Left ventricle myocardium inferior (tissue), 1 donor: ENCODE measurements at places on chromosomes 4 and X. TPM values are rescaled to one million over a fixed set of nuclear protein-coding genes. Genes with fewer than 3 reads are reported as not detected.
A peak's percentile ranks its signal among the peaks of the same experiment; 100 is the strongest.

DNA sequence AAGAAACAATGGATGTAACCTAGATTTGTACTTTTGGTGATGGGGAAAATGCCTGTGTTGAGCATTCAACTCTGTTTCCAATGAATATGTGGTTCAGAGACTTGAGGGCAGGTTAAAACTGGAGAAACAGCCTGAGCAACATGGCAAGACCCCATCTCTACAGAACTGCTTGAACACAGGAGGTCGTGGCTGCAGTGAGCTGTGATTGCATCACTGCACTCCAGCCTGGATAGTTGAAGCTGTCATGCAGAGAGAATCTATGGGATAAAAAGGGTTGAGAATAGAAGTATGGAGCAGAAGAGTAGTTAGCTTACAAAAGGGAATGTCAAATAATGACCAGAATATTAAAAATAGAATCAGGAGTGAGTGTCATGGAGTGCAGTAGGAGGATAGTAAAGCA lies 134.8 kb upstream of the PDE5A start:
- DNase-seq: no peak

DNA sequence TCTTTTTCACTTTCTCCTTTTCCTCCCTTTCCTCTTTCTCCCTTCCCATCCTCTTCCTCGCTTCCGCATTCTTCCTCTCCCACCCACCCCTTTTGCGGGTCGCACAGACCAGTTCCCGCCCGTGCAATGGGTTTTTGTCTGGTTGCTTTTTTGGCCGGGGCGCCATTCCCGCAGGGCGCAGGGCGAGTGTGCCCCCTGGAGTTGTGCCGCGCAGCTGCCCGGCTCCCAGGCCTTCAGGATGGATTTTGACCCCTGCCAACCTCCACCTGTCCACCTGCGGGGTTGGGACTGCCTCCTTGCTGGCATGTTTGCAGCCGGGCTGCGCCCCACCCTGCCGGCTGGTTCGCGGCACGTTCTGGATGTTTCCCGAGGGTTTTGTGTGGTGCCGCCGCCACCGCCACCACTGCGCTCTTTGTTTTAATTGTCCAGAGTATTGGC lies 578 bp upstream of the SEL1L3 start:
- DNase-seq: no peak

DNA sequence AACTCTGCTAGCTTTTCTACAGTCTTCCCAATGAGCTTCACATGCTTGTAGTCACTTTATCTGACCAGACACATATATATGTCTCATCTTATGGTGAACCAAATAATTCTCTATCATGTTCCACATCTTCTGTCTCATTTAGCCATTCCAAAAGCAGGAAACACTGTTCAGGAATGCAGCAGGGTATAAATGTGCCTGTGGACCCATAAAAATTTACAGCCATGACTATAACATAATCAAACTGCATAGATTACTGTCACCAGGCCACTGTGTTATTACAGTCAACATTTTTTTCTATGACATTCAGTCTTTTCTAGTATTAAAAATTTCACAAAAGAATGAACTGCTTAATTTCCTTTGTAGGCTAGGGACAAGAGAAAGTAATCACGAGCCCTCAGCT lies 170.0 kb upstream of the NPY2R start:
- DNase-seq: no peak

- no peak for DNase-seq
Measured at GRCh38 chrX:72141372-72142004, 9.8 kb upstream of the RTL5 start.

Gene CENPVL1
- total RNA-seq: not detected

Gene PPM1K
- 248 TPM for total RNA-seq

Gene UCHL1
- 35.2 TPM for total RNA-seq

Gene CXorf49
- not detected for total RNA-seq

Gene ANTXR2
- total RNA-seq: 42.4 TPM

- no peak for DNase-seq
Measured at GRCh38 chr4:153731239-153731638, 28.6 kb downstream of the RNF175 start.

DNA sequence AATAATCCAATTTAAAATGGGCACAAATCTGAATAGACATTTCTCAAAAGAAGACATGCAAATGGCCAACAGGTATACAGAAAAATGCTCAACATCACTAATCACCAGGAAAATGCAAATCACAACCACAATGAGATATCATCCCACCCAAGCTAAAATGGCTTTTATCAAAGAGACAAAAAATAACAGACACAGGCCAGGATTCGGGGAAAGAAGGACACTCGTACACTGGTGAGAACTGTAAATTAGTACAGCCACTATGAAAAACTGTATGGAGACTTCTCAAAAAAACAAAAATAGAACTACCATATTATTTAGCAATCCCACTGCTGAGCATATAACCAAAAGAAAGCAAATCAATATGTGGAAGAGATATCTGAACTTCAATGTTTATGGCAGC lies 8.5 kb downstream of the SPP1 start:
- DNase-seq: no peak

Gene GPRASP2
- 14.5 TPM for total RNA-seq

DNA sequence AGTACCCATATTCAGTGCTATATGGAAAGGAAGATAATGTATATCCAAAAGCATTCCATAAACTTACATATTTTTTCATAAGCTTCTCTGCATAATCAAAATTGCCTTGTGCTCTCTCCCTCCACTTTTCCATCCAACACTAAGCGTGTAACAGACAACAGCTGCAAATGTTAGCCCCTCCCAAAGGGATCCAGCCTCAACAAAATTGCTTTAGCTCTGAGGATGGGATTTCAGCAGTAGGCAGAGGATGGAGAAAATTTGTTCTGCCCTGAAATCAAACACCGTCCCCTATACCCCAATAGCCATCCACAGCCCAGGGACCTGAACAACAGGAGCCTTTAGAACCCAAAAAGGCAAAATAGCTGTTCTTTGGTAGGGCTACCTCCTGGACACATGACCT lies 28.8 kb upstream of the FGF13 start:
- DNase-seq: no peak

DNA sequence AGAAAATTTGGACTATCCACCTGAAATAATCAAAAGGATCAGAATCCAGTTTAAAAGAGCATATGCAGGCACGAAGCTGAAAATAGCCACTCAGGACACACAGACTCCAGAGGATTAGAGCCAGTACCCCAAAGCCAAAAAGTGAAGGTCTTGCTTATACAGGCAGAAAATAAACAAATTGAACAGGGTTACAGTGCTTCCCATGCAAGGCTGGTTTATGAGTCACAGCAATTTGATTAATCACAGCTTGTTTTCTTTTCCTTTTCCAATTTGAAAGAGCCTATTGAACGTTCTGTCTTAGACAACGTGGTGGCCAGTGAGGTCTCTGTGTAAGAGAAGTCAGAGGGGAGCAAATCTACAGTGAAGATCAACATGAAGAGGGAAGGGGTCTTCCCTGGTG lies 10.2 kb downstream of the HGFAC start:
- DNase-seq: no peak

DNA sequence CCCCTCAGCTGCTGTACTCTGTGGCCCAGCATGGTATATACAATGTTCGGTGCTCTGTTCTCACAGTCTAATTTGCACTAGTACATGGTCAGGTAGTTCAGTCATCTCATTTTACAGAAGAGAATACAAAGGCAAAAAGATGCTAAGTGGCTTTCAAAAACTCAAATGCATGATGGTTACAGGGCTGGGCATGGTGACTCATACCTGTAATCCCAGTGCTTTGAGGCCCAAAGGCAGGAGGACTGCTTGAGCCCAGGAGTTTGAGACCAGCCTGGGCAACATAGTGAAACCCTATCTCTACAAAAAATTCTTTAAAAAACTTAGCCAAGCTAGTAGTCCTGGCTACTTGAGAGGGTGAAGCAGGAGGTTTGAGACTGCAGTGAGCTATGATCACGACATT lies 210.5 kb upstream of the KIT start:
- DNase-seq: no peak

DNA sequence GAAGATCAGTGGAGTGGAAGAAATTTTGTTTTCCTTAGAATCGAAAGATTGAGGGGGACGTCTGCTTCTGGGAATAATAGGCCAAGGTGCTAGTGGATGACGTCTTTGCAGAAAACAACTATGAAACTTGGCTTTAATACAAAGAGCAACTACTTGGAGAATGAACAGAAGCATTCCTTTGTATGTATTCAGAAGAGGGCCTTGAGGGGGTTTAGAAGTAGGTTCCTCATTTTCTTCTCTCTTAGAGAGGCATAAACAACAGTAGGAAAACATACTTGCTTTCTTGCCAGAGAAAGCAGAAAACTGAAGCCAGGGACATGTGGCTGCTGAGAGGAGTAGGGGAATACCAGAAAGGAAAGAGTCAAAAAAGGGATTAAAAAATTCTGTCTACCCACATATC lies 167.8 kb downstream of the ZNF330 start:
- DNase-seq: no peak

DNA sequence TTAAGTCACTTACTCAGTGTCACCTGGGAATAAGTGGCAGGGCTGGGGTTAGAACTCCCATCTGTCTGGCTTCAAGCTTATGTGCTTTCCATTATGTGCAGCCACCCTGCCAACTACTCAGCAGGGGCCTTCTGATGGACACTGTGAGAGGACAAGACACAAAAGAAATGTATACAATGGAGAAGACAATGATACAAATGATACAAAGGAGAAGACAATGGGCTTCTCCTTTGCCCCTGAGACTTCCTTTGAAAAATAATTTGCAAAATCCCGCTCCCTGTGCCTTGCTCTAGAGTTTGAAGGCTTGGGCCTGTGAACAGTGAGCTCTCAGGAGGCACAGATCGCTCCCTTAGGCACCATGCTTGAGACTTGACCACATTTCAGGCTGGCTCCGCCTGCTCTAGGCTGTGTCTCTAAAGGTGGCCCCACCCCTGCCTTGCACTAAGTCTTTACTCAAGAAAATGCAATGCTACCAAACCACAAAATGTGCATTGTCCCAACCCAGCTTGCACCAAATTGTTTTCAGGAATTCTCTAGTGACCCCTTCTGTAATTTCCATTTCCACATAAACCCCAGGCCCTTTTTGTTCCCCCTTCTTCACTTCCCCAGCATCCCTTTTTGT lies 27.1 kb upstream of the STX18 start:
- DNase-seq: no peak

DNA sequence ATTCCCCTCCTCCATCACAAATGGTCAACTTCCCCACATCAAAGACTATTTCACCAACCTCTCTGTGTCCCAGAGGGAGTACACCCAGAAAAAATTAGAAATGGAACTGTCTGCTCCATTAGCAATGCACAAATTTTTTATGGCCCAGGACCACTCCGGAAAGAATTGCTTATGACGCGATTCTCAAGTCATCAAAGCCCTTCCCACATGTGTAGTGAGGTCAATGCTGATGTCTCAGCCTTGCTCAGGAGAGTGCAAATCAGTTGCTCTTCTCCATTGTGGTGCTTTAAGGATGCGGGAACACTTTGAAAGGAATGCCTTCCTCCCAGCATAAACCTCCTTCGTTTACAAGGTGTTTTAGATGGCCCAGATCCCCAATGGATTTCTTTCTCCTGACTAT lies 518.3 kb downstream of the PPARGC1A start:
- no peak for DNase-seq

DNA sequence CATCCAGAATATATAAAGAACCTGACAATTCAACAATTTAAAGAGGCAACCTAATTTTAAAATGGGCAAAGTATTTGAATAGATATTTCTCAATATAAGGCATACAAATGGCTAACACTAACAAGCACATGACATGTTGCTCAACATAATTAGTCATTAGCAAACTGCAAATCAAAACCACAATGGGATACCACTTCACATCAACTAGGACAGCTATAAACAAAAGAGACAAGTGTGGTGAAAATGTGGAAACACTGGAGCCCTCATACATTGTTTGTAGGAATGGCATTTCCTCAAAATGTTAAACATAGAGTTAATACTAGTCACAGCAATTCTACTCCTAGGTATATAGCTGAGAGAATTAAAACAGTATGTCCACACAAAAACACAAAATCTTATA lies 96.7 kb downstream of the CORIN start:
- no peak for DNase-seq

DNA sequence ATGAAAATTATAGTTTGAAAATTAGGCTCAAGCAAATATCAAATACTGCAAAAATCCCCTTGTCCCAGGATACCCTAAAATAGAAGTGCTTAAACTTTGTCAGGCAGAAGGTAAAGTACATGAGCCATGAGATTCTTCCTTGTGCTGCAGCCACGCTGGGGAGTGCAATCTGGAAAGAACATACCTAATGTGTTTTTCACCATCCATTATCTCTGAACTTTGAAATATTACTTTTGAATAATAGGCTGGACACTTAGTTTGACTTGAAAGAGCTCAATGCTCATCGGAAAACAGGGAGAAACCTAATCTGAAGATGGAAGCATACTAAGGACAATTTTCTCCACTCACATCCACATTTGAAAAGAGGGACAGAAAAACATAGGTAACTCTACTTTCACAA lies 18.9 kb downstream of the THAP9 start:
- no peak for DNase-seq

DNA sequence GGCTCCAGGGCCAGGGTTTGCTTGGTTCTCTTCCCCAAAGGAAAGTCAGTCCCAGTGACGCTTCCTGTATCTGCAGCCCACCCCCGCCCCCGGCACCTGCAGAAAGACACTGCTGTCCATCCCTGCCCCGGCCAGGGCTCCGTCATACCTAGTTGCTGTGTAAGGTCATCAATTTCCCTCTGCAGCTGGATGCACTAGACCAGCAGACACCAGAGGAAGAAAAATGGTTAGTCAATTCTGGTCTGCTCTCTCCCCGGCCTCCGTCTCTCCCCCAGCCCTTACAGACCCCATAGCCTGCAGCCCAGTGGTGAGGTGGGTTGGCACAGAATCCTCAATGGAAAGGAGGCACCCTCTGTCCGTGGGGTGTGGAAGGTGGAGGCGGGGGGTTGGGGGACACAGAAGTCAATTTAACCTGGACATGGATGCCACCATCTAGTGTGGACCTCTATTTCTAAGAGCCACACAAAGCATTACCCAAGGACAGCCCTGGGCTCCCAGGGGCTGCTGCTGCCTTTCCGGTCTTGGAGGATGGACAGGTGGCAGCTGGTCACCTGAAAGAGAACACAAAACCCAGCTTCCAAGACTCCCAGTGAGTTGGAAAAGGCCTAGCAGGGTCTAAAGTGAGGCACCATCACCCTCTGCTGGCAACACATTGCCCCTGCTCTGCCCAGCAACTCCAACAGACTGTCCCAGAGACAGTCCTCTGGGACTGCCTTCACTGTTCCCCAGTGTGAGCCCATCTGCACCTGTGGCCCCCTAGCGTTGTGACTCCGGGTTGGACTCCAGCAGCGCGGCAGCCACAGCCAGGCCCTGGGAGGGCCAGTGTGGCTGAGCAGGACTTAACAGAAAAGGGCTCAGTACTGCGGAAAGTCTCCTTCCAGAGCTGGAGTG lies 40.2 kb upstream of the NHSL2 start:
- no peak for DNase-seq

GRCh38 chr4:186820391-186820891 lies 96.8 kb upstream of the FAT1 start:
- DNase-seq: peak; percentile 43

DNA sequence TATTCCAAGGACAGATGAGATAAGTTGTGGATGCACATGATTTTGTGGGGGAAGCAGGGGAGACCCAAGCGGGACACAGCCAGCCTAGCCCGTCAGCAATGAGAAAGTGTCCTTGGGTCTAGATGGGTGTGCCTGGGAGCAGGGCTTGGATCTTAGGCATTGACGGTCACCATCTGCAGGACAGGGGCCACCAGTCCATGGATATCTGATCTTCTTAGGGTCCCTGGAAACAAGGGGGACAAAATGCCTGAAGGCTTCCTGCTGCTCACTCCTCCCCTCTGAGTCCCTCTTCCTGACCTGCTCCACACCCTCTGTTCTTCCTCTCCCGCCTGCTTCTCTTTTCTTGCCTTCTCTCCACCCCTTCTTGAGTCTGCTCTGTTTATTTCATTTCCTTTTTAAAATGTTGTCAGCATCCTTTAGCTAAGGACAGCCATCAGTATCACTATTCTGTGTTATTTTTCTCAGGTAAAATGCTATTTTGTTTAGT lies 298.4 kb downstream of the RAPGEF2 start:
- no peak for DNase-seq

Gene CDS1
- total RNA-seq: 1.3 TPM

Gene WDR45
- total RNA-seq: 80.4 TPM
